ENCODE measurements at places on chromosomes 12 and 14. TPM values are rescaled to one million over a fixed set of nuclear protein-coding genes. Genes with fewer than 3 reads are reported as not detected.

GRCh38 chr14:53646925-53647324 is 309.7 kb downstream of the BMP4 start:
- no peaks in the 10 kb centered on the region for H3K36me3 ChIP-seq
- no peak overlapping the region for H3K27ac ChIP-seq
- DNase-seq, result no peak
- H3K27me3 ChIP-seq, result no peaks in the 10 kb centered on the region
- H3K4me3 ChIP-seq, result no peak overlapping the region

DNA sequence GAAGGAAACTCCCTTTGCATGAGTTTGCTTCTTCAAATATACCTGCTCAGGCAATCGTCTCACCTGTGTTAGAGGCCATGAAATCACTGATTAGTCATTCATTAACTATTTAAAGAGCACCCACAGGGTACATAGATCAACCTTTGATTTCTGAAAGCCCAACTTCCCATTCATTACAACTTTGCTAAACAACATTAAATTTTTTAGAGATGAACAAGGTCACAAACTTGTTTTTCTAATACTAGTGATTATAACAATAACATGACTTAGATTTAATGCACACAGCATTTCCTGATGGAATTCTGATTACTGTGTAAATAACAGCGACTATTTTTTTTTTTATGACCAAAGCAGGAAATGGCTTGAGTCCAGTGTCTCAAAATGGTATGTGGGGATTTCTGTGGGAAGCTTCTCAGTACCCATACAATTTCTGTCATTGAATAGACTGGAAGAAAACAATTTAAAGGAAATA is 5.4 kb upstream of the ERO1A start:
- DNase-seq, result no peak
- H3K27ac ChIP-seq, result peak overlapping the region; percentile 26
- H3K4me3 ChIP-seq, result no peak overlapping the region
- H3K4me1 ChIP-seq, result peaks cover 6% of the 10 kb centered on the region
- no peaks in the 10 kb centered on the region for H3K27me3 ChIP-seq

GRCh38 chr14:59126714-59127436 is 61.6 kb upstream of the DAAM1 start:
- H3K27me3 ChIP-seq, result no peaks in the 10 kb centered on the region
- DNase-seq, result no peak
- no peak overlapping the region for H3K4me3 ChIP-seq

DNA sequence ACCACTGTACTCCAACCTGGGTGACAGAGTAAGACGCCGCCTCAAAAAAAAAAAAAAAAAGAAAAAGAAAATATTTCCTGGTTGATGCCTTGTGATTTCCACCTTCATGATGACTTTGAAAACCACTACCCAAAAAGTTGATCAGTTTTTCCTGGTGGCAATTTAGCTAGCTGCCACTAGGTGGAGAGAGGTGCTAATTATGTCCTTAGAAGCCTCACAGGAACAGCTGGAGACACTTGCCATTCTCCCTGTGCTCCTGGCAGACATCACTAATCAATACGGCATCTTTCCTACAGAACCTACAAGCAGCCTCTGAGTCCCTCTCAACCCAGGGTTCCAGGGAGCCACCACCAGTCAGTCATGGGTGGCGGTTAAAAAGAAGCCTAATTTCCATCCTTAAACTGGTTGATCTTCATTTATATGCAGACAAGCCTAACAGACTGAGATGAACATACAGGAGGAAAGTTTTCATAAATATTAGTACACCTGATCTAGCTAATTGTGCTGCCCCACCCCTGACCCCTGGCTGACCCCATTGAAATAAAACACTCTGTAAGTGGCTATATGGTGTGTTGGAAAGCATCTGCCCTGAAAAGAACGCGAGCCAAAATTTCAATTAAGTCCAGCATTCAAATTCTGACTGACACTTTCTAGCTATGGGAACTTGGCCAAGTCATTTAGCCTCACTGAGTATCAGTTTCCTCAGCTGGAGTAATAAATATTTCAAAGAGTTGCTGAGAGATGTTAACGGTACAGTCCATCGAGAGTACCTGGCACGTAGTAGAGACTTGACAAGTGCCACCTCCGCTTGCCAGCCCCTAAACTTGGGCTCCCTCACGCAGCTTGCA is 6.2 kb upstream of the OAS1 start:
- no peak for DNase-seq
- no peaks in the 10 kb centered on the region for H3K27me3 ChIP-seq
- H3K4me1 ChIP-seq, result peaks cover 47% of the 10 kb centered on the region
- H3K36me3 ChIP-seq, result no peaks in the 10 kb centered on the region
- no peak overlapping the region for H3K4me3 ChIP-seq
- H3K27ac ChIP-seq, result no peak overlapping the region

- no peak overlapping the region for H3K4me3 ChIP-seq
- no peaks in the 10 kb centered on the region for H3K36me3 ChIP-seq
- DNase-seq, result no peak
- H3K27ac ChIP-seq, result no peak overlapping the region
Observed at GRCh38 chr12:24246934-24247333, 297.5 kb upstream of the SOX5 start.

DNA sequence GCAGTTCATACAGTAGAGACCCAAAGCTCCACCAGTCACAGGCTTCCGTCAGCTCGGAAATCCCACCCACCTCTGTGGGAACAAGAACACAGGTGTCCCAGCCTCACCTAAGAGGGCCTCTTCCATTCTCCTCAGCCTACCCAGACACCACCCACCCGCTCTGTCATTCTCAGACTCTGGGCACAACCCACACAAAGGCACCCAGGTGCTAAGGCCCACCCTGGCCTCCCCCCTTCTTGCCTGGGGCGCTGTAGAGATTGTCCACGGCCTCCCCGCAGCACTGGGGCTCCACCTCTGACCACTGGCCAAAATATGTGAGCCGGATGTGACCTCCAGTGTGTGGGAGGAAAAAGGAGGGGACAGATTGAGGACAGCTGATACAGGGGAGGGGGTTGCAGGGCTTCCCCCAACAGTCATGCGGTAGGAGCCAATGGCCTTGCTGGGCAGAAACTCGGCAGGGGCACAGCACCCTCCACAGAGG is 14.2 kb downstream of the RPS6KL1 start:
- peaks cover 7% of the 10 kb centered on the region for H3K36me3 ChIP-seq
- DNase-seq, result no peak
- H3K4me3 ChIP-seq, result no peak overlapping the region
- H3K4me1 ChIP-seq, result peaks cover 4% of the 10 kb centered on the region
- H3K27me3 ChIP-seq, result no peaks in the 10 kb centered on the region
- H3K27ac ChIP-seq, result no peak overlapping the region

DNA sequence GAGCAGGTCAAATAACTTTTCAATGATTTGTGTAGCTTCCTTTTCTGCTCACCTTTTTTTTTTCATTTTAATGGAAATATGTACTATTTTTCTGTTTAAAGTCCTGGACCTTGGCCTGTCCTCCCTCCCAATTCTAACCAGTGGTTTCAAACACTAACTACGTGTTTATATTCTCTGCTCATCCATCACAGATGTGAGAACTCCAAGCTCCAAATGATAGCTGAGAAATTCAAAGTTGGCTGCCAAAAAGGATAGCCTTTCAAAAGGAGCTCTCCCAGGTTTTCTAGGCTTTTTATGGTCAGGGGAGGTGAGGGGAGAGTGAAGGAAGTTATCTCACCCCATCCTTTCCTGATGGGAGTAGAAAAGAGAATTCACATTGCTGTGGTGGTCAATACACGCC is 486.0 kb upstream of the TBX3 start:
- no peaks in the 10 kb centered on the region for H3K27me3 ChIP-seq
- DNase-seq, result no peak
- no peaks in the 10 kb centered on the region for H3K4me1 ChIP-seq
- H3K36me3 ChIP-seq, result no peaks in the 10 kb centered on the region

DNA sequence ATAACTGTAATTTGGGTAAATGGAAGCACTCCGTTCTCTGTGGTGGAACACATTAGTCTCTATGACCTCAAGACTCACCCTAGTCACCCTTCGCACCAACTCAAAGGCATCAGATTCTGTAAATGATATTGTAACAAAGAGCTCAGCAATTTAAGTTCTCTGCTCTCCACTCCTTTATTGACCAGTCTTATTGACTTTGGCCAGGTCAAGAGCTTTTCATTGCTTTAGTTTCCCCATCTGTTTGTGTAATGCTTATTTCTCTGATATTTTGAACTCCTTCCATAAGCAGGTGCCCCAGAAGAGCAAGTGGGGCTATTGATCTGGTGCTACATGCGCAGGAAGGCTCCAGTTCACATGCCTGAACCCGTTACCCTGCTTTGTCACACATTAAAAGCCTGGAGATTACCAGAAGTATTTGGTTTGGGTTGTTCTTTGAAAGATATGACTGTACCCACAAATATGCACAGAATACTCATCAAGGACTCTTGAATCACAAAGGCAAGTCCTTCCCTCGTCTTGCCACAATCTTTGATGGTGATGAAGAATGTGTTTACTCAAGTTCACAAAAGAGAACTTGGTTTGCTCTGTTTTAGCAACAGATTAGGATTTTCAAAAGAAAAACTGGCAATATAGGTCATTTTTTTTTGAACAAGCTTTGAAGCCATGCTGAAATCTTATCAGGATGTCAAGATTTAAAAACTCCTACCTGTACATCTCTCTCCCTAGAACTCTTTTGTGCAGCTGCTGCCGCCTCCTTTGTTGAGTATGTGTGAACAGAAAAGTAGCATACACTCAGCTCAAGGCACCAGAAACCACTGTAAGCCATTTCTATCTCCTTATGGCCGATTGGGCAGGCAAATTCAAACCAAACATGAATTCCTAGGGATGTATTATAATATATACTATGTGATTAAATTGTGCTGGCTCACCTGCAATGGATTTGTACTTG is 193.9 kb downstream of the BCAT1 start:
- no peak for DNase-seq
- H3K4me1 ChIP-seq, result no peaks in the 10 kb centered on the region
- H3K27me3 ChIP-seq, result no peaks in the 10 kb centered on the region

DNA sequence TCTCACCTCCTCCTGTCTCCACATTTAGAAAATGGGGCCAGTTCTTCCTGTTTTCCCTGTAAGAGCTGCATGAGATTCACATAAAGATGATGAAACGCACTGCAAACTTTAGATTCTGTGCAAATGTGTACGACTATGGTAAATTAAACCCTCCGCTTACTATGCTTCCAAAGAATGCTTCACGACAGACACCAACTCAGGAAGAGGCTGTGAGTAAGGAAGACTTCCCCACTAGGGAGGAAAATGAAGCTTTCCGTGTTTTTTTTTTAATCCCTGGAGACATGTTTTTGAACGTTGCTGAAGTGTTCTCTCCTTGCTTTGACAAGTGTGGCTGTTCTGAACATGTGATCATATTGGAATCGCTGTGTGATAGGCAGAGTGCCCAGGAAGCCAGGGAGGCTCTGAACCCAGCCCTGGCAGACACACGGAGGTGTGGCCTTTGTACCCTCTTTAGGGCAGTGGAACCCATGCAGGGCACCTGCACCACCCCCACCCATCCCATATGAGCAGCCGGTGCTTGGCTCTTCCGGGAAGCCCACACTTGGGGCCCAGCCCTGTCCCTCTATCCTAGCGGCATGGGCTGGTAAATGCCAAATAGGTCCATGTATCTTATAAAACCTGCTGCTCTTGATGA is 7.5 kb upstream of the SYNE3 start:
- no peaks in the 10 kb centered on the region for H3K27me3 ChIP-seq
- H3K36me3 ChIP-seq, result no peaks in the 10 kb centered on the region
- peak overlapping the region; percentile 83 for H3K27ac ChIP-seq
- H3K4me3 ChIP-seq, result no peak overlapping the region
- peaks cover 87% of the 10 kb centered on the region for H3K4me1 ChIP-seq

DNA sequence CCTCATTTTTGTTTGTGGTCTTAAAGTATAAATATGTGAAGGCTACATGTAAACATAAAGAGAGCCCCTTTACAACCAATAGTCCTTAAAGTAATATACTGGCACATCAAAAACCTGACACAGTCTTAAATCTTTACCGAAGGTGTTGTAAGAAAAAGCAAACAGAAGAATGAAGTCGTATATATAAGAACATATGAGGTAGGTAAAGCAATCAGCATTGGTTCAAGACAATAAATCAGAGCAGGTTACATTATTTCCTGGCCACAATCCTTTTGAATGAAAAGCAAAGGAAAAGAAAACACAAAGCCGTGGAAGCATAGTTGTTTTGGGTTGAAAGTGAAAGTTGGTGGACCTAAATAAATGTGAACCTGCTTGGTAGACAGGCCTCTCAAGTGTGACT is 183.7 kb upstream of the STXBP6 start:
- H3K27me3 ChIP-seq, result no peaks in the 10 kb centered on the region
- DNase-seq, result no peak
- H3K4me3 ChIP-seq, result no peak overlapping the region
- no peak overlapping the region for H3K27ac ChIP-seq
- no peaks in the 10 kb centered on the region for H3K4me1 ChIP-seq

- H3K27ac ChIP-seq, result peak overlapping the region; percentile 19
- H3K4me3 ChIP-seq, result no peak overlapping the region
- H3K4me1 ChIP-seq, result peaks cover 22% of the 10 kb centered on the region
Observed at GRCh38 chr12:108734200-108734906, 3.0 kb upstream of the CORO1C start.

DNA sequence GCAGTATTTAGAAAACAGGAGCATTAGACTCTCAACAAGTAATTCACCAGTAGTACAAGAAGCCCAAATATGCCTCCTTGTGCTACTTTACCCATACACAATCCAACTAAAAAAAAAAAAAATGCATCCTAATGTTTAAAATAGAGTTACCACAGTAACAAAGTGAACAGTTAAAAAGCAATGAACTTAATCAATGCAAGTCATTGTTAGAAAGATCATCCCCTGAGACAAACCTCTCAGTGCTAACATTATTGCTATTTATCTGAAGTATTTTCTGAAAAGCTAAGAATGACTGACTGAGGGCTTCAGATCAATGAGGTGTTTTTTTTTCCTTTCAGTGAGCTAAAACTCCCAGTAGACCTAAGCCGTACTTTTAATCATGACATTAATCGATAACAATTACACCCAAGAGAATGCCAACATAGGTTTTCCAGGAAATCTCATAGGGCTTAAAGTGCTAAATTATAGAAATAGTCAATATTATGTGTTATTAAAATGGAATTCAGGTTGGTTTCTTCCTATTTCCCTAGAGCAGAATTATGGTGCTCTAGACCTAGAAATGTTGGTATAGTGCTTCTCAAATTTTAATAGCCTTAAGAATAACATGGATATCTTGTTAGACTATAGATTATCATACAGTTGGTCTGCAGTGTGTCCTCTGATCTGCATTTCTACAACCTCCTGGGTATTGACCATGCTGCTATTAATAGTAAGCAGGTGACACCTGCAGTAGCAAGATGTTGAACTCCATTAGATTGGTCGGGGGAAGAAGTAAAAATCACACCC is 123.0 kb downstream of the PRKD1 start:
- H3K4me3 ChIP-seq, result no peak overlapping the region
- DNase-seq, result no peak
- no peaks in the 10 kb centered on the region for H3K4me1 ChIP-seq
- no peaks in the 10 kb centered on the region for H3K27me3 ChIP-seq
- H3K27ac ChIP-seq, result no peak overlapping the region

GRCh38 chr14:104335611-104336010 is 197.2 kb downstream of the KIF26A start:
- H3K4me3 ChIP-seq, result no peak overlapping the region
- peaks cover 6% of the 10 kb centered on the region for H3K4me1 ChIP-seq
- DNase-seq, result no peak
- H3K36me3 ChIP-seq, result no peaks in the 10 kb centered on the region

DAO gene
- not detected for polyA plus RNA-seq

GNB3 gene
- polyA plus RNA-seq, result 1.3 TPM

PMEL gene
- polyA plus RNA-seq, result 0.50 TPM

CFAP73 gene
- 0.70 TPM for polyA plus RNA-seq

MFAP5 gene
- 8.5 TPM for polyA plus RNA-seq

TPH2 gene
- not detected for polyA plus RNA-seq

DCN gene
- polyA plus RNA-seq, result 60.1 TPM

NPFF gene
- polyA plus RNA-seq, result 0.49 TPM

STYK1 gene
- polyA plus RNA-seq, result 0.26 TPM

All from spleen (tissue), 13 donors.